ENCODE measurements at places on chromosomes 1 and 21. TPM values are rescaled to one million over a fixed set of nuclear protein-coding genes. Genes with fewer than 3 reads are reported as not detected.

The ELAPOR1 gene
- 0.95 TPM for total RNA-seq

The PADI1 gene
- total RNA-seq: 0.09 TPM

The ANKRD35 gene
- 2.9 TPM for total RNA-seq

The OR2M3 gene
- not detected for total RNA-seq

The KCNK2 gene
- 3.8 TPM for total RNA-seq

The KIAA1614 gene
- 7.9 TPM for total RNA-seq

The RYR2 gene
- total RNA-seq: not detected

The CDC42 gene
- 280 TPM for total RNA-seq

The FAM163A gene
- total RNA-seq: not detected

The PRAMEF1 gene
- total RNA-seq: not detected

The TP73 gene
- not detected for total RNA-seq

Data from bronchial smooth muscle cell (primary cell).